Hematopoietic multipotent progenitor cell treated with erythropoietin and hydrocortisone succinate and interleukin-3 and kit ligand, for 8 days (in vitro differentiated cells): ENCODE measurements at places on chromosomes 6 and 20.
A peak's percentile ranks its signal among the peaks of the same experiment; 100 is the strongest.

DNA sequence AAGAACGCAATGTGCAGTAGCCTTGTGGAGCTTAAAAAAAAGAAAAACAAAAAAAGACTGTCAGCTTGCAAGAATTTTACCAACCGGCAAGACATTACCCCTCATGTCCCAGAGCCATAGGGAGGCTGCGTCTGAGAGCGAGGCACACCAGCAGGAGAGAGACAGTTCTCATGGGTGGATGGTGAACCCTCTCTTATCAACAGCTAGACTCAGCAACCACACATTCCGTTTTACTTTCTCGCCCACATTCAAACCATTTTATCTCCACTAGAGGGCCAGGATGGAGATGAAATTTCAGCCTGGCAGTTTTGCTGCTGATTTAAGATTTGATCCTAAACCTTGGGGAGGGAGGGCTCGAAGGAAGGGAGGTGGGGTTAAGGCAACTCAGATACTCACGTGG, 247.0 kb downstream of the ATXN1 start:
- peak; percentile 90 for DNase-seq

DNA sequence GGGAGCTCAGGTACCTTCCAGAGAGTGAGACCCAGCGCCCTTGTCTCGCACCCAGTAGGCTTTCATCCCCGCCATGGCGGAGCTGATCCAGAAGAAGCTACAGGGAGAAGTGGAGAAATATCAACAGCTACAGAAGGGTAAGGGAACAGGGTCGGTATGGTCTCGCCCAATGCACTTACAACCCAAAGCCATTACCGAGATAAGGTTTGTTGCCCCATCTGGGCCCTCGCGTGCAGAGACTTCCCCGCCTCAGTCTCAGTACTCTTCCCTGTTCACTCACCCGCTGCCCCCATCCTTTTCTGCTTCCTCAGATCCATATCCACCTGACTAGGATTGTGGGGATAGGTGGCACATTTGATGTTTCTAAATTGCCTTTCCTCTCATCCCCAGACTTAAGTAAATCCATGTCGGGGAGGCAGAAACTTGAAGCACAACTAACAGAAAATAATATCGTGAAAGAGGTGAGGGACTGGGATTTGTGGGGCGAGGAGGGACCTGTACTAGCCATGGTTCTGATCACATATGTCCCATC, 449 bp downstream of the PFDN6 start:
- DNase-seq = no peak

DNA sequence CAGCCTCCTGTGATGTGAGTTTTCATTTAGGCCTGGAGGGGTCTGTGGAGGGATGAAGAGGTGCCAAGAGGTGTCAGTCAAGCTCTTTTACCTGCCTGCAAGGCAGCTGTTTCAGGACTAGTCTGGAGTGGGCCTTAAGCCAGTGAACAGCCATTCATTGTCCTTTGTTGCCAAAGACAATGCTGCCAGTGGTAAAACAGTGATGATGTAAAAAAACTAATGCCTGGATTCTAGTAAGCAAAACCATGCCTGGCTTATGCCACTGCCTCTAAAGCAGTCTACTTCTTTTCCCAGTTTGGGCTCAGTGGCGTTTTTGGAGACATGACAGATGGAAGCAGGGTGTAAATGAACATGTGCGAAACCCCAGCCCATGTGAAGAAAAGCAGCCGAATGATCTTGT, 93.5 kb upstream of the KCNK16 start:
- no peak for DNase-seq

- no peak for DNase-seq
Measured at GRCh38 chr6:32088487-32089049, 20.6 kb downstream of the TNXB start.

- DNase-seq = no peak
Measured at GRCh38 chr6:109083657-109084056, 11.0 kb downstream of the SESN1 start.

- DNase-seq = no peak
Measured at GRCh38 chr6:119043265-119043664, 35.2 kb downstream of the FAM184A start.

GRCh38 chr20:50569864-50570836, 60.0 kb downstream of the PTPN1 start:
- DNase-seq = peak; percentile 71

GRCh38 chr6:15496345-15497131, 166.3 kb downstream of the DTNBP1 start:
- no peak for DNase-seq
